ENCODE measurements at places on chromosomes 11 and 22.

GRCh38 chr11:16001899-16002426 lies 354.4 kb downstream of the SOX6 start:
- no peak for DNase-seq

DNA sequence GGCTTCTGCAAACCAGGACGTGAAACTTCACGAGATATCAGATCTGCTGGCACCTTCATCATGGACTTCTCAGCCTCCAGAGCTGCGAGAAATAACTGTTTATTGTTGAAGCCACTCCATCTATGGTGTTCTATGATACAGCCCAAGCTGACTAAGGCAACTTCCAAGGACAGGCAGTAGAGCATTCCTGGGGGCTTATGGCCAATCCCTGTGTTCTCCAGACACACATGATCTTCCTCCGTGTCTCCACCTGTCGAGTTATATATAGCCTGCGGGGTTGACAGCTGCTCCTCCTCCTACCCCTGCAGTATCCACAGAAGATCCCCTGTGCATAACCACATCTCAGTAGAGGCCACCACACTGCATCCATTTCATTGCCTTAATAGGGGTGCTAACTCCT lies 11.0 kb downstream of the TP53AIP1 start:
- DNase-seq = no peak

DNA sequence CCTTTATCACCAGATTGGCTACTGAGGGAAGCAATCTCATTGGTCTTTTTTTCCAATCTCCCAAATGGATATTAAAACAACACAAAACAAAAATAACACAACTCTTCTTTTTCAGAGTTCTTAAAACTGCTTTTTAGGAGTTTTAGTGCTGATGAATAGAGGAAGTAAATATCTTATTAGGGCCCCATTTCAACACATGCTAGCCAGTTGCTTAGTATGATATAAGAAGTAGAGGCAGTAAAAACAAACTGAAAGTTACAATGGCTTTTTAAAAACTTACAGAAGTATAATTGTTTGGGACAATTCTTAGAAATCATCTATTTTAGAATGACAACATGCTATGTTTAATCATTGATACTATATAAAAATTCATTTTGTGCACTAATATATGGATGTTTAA lies 3.4 kb downstream of the C11orf71 start:
- no peak for DNase-seq

DNA sequence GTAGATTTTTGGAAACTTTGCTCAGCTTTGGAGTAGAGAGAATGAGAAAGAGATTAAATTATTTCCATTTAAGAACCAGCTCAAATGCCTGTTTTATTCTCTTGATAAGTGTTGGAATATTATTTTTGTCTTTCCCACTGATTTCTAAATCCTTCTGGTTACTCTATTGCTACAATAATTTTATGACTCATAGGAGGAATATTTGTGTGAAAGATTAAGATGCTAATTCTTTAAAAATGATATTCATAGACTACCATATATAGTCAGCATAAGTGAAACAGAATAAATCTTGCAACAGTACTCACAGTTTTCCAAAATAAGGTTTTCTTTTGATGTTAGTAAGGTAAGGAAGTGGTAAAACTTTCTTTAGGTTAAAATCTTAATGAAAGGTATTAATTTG lies 60.9 kb downstream of the YAP1 start:
- no peak for DNase-seq

DNA sequence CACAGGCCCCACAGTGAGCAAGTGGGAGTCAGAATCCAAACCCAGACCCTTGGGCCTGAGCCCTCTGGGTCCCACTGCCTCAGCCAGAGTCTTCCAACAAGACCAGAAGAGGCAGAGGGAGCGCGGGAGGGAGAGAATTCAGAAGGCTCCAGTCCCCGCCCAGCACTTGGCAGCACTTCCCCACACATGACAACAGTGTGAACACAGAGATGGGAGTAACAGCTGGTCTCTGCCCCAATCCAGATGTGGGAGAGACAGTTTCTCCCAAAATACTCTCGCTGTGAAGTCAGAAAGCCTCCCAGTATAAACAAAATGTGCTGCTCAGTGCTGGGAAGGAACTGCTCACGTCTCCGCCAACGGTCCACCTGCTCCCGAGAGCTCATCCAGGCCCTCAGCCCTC lies 219.9 kb downstream of the MN1 start:
- no peak for DNase-seq

DNA sequence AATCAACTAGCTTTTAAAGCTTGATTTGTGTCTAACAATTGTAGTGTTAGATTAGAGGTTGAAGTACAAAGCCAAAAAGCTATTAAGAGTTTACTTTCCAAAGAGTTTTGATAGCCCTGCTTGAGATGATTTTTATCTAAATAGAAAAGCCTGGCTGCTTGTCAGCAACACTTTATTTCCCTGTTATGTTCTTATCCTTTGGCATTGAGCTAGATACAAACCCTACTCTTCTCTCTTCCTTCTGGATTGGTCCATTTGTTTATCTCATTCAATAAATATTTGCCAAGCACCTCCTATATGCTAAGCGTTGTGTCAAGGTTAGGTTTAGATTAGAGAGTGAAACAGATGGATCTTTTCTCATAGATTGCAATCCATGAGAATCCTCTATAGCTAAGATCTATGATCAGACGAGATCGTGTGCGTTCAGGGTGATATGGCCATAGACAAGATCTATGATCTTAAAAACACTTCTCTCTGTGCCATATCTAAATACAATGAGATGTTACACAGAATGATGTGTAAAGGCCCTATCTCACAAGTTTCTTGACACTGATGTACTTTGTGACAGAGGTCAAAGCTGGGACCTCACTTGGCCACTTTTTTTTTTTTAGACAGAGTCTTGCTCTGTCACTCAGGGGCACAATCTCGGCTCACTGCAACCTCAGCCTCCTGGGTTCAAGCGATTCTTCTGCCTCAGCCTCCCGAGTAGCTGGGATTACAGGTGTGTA lies 57.8 kb downstream of the CTNND1 start:
- DNase-seq = no peak

- no peak for DNase-seq
Observed at GRCh38 chr11:88266919-88267318, 70.6 kb downstream of the CTSC start.

GRCh38 chr11:58924230-58924629 lies 15.1 kb upstream of the GLYATL1 start:
- no peak for DNase-seq

GRCh38 chr11:120052196-120052775 lies 85.6 kb downstream of the TRIM29 start:
- DNase-seq = no peak

- no peak for DNase-seq
Observed at GRCh38 chr11:108565653-108566052, 27.9 kb downstream of the EXPH5 start.

- no peak for DNase-seq
Observed at GRCh38 chr22:45731041-45731797, 59.6 kb downstream of the ATXN10 start.

DNA sequence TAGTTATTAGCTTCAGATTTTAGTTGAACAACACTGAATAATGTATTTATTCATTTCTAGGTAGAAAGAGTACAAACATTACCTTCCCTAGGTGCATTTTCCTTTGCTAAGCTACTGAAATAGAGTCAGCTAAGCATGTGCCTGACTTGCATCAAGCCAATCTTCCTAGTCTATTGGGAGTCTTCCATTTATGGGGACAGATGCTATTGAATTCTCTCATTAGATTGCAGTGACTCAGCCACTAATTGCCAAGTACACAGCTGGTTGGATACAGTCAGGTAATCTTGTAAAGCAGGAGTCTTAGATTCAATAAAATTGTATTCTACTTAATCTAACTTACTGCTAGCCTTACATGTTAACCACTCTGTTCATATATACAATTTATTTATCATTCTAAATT lies 55.2 kb upstream of the RPS13 start:
- no peak for DNase-seq

DNA sequence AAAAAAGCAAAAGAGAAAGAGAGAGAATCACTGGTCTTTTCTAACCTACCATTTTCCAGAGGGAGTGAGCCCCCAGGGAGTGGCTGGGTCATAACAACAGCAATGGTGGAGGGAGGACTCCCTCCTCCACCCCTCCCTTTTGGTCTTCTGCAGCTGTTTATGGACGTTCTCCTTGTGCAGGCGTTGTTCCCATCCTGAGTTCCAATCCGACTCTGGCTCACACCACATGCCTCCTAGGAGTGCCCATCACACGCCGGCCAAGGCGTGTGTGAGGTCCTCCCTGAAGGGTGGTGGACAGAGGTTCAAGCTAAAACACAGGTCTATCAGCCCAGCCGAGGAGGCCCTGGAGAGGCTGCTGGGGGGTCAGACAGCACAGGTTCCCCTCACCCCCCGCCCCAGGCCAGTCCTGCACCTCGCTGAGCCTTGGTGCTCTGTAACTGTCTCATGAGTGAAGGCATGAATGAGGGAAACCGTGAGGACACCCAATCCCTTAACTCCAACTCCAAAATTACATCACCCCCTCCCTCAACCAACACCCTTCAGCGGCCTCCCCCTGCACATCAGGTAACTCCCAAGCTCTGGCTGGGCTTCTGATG lies 29.4 kb downstream of the IFT27 start:
- DNase-seq = no peak

DNA sequence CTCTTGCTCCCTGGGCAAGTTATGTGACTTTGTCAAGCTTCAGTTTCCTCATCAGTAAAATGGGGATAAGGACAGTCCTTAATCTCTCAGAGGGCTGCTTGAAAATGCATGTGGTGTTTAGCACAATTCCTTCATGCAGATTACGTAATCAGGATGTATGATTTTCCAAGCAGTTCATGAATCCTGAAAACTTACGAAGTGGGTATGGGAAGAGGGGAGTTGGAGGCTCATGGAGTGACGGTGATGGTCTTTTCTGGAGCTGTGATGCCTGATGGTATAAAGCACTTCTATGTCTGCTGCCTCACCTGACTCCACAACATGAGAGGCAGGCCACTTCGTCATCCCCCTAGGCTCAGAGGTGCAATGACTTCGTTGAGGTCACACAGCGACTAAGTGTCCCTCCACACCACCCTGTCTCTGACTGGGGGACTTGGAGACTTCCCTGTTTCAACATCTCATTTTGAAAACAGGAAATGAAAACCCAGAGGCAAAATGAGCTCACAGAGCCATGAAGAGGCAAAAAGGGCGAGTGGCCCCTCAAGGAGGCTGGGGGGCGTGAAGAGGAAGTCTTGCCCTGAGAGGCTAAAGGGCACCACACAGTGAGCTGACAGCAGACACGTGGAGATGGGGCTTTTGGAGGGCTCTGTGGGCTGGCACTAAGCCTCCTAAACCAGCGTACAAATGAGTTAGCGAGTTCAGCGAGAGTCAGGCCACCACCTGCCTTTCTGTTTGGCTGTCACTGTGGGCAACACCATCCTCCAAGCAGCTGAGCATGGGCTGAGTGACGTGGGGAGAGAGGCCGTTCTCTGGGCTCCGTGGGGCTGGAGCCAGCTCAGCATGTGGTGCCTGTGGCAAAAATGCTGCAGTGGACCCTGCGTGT lies 10.1 kb downstream of the MCM5 start:
- no peak for DNase-seq

GRCh38 chr11:1207401-1208143 lies 15.3 kb upstream of the MUC5B start:
- DNase-seq = no peak

DNA sequence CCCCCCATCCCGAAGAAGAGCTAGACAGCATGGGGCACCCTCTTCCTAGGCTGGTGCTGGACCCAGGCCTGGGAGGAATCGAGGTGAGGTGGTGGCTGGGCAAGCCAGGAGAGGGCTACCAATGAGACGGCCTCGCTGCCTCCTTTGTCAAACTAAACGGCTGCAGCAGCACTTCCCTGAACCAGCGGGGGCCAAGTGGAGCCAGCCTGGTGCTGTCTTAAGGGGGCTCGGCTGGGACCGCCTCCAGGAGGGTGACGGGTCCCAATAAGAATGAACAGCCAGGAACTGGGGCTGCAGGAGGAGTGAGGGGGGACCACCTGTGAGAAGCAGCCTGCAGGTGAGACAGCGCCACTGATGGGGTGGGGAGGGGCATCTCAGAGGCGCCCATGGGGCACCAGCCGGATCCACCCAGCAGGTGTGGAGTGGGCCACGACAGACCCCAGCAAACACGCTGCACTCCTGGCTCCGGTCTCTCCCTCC lies 17.1 kb downstream of the IFT27 start:
- no peak for DNase-seq

DNA sequence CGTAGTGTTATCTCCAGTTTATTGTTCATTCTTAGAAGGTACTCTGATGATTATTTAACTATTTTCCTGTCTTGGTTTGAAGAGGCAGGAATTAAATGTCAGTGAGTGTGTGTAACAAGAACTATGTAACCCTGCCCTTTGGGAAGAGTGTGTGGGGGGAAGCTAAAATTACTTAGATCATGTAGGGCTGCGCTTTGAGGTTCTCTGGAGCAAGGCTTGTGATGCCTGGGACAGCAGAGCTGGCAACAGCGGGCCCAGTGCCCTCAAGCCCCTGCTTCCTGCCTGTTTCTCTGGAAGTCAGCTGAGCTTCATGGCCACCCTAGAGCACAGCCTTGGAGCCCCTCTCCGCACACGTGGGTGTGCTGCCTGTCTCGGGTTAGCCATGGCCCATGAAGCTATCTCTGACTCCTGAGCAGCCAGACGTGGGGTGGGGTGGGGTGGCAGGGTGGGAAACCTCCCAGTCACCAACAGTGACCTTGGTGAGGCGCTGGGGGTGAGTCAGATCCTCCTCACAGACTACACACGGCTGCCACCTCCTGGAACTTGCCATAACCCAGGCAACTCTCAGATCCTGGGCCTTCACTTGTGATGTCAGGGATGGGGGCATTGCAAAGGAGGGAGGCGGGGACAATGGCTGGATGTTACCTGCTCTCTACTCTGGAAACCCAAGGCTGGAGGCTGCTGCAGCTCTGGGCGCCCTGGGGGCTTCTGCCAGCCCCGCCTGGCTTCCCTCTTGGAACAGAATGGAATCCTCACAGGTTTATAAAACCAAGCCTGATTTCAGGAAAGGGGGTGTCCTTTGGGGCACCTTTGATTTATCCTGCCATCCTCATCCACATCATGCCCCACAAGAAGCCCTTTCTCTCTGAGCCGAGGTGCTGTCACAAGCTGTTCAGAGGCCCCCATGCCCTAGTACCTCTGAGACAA lies 88.6 kb downstream of the SNX19 start:
- DNase-seq = no peak

GRCh38 chr11:43282607-43283440 lies 29.0 kb upstream of the API5 start:
- no peak for DNase-seq

DNA sequence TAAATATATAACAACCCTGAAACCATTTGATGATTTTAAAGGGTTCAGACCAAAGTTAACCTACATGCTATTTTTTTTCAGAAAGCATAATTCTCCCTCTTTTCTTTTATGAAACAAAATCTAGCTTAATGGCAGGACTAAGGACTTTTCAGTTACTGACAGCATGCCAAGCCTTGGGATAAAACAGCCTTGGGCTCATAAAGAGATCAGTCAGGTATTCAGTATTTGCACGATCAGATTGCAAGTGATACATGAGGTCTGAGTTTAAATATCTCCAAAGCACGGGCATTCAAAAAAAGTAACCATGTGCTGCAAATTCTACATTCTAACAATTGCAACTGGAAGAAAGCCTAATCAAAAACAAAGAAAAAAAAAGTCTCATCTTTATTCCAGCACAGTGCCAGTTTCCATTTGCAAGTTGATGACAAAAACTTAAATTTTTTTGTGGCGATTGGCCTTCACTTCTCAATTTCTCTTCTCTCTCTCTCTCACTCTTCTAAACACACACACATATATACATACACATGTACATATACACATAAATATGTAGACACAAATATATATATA lies 60.1 kb downstream of the CTSC start:
- no peak for DNase-seq
